ENCODE measurements at places on chromosomes 5 and 9.
A peak's percentile ranks its signal among the peaks of the same experiment; 100 is the strongest.

- no peak for DNase-seq
These were observed 8.7 kb upstream of the GFI1B start for GRCh38 chr9:132969783-132970182.

DNA sequence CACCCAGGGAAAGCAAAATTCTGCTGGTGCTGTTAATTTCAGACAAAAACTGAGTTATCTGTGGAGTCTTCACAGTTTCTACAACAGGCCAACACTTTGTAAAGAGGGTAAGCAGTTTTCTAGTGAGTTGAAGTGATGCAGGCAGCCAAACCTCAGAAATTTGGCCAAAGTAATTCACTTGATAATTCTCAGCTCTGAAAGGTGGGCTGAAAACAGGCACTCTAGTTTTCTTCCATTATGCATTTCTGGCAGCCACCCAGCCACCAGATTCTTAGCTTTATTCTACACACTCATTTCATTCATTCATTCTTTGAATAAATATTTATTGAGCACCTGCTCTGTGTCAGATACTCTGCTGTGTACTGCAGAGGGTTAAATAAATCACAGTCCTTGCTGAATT, 184.2 kb downstream of the RAB3C start:
- no peak for DNase-seq

- DNase-seq: peak; percentile 91
These were observed 196.8 kb downstream of the AUH start for GRCh38 chr9:91164724-91165520.

DNA sequence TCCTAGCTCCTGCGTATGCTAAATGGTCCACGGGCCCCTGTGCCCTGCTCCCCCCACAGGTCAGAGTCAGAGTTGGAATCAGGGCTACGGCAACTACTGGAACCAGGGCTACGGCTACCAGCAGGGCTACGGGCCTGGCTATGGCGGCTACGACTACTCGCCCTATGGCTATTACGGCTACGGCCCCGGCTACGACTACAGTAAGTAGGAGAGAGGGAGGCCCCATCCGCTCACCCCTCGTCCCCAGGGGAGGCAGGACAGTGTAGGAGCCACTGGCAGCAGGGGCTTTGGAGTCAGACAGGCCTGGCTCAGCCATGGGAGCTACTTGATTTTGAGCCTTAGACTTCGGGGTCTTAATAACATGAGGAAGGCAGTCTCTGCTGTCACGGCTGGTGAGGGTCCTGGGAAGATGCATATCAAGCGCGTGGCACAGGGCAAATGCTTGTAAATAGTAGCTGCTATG, 5.8 kb downstream of the HNRNPAB start:
- DNase-seq: no peak

- no peak for DNase-seq
These were observed 837 bp upstream of the AHRR start for GRCh38 chr5:320524-321229.

GRCh38 chr5:97097326-97098230, 44.8 kb downstream of the LIX1 start:
- no peak for DNase-seq

DNA sequence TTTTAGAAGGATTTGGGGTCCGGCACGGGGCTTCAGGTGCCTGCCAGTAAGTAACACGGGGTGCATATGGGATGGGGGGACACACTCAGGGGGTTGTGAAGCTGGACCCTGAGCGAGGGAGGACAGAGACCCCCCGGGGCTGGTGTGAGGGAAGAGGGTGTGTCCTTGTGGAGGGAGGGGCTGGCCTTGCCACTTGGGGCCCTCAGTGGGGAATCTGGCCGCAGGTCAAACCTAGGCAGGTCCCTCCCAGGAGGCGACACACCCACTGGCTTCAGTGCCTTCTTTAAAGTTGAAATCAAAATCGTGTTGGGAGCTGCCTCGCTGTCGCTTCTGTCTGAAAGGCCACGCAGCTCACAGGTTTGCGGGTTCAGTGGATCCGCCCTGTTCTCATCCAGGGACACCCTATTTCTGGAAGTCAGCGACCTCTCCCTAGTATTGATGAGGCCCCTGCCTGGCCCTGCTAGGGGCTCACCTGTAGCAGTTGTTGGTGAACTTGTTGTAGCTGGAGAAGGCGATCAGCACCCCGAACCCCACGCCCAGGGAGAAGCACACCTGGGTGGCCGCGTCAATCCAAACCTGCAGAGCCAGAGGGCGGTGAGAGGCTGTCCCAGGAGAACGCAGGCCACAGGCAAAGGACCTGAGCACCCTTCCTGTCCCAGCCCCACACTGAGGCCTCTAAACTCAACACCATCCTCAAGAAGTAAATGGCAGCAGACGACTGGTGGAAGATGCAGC, 29.4 kb downstream of the SLC6A3 start:
- no peak for DNase-seq

DNA sequence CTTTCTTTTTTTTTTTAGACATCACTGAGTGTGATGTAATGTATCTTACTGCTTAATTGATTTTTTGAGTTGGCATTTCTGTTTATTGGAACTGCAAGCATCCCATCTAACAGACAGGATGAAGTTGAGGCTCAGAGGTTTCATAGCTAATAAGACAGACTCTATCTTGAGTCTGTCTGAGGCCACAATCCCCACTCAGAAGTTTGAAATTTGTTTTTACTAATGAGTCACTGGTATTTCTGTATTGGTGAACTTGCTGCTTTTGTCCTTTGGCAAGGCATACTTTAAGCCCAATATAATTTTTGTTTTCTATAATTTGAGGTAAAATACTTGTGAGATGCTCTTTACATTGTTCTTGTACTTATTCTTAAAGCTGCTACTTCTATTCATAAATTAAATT, 491.2 kb downstream of the PSAT1 start:
- no peak for DNase-seq

DNA sequence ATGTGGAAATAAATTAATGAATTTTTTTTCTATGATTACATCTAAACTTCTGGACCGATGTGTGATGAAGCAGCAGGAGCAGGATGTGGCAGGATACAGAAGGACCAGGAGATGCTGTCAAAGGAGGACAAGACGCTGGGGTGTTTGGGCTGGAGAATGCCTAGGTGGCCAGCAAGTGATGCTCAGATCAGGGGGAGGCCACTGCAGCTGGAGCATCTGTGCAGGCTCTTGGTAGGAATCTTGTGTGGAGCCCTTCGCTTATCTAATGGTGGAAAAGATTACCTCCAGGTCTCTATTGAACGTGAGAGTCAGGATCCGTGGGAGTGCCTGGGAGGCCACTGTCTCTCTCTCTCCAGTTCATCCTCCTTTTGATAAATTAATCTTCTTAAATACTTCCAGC, 79.8 kb downstream of the MRPL36 start:
- DNase-seq: no peak

DNA sequence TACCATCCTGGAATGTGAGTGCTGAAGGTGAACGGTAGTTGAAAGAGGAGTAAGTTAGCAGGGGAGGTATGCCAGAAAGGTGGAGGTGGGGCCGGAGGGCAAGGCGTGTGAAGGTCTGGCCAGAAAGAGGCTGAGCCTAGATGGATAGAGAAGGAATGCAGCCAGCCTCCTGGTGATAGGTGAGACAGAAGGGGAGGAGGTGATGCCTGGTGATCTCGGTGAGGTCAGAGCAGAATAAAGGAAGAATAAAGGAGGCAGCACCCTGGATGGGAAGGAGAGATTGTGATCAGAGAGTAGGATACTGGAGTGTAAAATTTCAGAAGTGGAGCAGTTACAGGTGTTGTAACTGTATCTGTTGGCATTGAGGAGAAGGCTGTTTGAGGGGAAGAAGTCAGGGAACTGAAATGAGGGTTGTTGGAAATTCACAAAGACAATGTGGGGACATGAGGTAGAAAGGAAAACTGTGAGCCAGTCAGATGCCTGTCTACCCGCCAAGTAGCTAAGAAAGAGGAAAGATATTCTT, 2.0 kb downstream of the GNG10 start:
- DNase-seq: no peak

- no peak for DNase-seq
These were observed 4.9 kb downstream of the APBA1 start for GRCh38 chr9:69667306-69667705.

DNA sequence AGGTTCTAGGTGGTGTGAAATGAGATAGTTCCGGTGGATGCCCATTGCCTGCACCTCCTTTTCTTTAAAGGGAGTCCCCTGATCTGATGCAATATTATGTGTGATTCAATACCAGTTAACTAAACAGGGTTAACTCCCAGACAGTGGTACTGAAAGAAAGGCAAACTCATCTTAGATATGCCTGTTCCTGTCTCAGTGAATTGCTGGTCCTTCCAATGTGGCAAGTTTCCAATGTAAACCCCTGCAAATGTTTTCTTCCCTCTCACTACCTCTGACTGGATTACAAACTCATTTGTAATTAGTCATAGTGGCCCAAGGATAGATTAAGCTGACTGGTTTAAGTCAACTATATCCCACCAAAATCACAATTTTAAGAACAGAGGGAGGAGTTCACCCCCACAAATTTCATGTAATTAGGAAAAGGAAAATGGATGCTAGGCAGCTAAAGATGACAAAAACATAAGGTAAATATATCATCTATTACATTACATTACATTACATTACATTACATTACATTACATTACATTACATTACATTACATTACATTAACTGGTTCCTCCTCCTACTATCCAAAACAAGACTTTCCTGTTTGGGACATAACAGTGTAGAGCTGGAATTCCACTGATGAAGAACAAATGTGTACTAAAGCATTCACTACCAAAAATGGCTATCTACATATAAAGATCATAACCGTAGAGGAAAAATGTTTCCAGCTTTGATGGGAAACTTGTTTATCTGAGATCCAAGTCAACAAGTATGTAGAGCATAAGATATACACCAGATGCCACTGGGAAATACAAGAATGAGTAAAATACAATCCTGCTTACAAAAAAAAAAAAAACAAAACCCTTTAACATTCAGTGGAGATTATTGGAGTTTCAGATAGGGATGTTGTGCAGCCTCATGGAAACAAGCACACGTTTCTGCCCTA, 121.5 kb upstream of the SNX2 start:
- DNase-seq: no peak

Measured in activated CD8-positive, alpha-beta T cell treated with anti-CD3 and anti-CD28 coated beads, Interleukin-2, amount 10 ng/mL, durations not matched to agents 7 days and 5 days (primary cell).